ENCODE measurements at places on chromosomes 1 and 21.

- no peak for DNase-seq
These were observed 5.3 kb upstream of the RASAL2 start for GRCh38 chr1:178088651-178089050.

DNA sequence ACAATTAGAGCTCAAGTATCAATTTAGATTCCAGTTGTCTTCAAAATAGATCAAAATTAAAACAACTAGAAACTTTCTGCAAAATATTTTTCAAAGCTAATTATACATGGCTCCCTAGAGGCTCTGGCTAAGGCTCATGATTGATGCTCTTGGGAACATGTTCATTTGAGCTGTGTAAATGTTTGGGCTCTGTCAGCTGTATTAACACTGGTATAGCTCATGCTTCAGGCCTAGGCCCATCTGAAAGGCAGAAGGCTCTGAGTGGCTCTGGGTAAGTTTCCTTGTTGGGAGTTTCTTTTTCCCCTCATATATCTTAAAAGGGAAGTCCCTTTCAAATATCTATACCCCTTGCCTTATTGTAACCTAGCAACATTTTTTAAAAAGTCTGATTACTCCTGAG is 81.3 kb downstream of the UROD start:
- DNase-seq: no peak

GRCh38 chr1:213899413-213899812 is 88.4 kb upstream of the PROX1 start:
- no peak for DNase-seq

DNA sequence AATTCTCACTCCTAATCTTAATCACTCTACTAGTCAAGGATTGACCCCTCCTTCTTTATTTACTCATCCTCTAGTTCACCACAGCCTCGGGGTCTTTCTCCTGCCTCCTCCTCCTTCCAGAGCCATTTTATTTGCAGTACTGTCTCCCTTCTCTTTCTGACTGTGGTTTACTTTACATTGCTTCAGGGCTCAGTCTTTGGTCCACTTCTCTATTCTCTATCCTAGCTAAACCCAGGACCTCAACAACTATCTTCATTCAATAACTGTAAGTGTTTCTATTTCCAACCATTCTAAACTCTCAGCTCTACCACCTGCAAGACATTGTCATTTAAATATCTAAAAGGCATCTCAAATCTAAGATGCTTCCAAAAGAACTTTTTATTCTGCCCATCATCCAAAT is 493.8 kb downstream of the TTLL7 start:
- no peak for DNase-seq

- DNase-seq: peak; percentile 90
These were observed at the start of gene NASP for GRCh38 chr1:45583666-45584350. NASP (plus strand) TSS chr1:45584041; CDS start chr1:45584147, 106 bp downstream.

GRCh38 chr1:181079382-181079781 is 9.1 kb upstream of the IER5 start:
- DNase-seq: no peak

DNA sequence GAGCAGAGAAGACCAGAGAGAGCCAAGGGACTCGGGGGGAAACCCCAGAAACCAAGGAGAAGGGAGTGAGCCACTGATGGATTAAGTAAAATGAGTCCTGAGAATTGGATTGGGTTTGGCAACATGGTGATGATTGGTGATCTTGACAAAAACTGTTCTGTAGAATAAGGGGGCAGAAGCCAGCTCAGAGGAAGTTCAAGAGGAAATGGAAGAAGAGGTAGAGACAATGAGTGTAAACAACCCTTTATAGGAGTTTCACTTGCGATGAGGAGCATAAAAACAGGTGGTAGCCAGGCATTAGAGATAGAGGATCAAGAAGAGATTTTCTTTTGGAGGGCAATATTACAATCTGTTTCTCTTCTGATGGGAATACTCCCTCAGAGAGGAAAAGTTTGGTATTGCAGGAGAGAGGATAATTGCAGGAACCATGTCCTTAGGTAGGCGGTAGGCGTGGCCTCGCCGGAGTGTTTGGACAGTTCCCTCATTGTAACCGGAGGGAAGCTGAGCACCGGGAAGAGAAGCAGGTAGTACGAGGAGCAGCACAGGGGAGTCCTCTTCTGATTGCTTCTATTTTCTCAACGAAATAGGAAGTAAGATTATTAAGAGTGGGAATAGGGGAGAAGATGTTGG is 68.4 kb upstream of the TENT5C start:
- DNase-seq: no peak

DNA sequence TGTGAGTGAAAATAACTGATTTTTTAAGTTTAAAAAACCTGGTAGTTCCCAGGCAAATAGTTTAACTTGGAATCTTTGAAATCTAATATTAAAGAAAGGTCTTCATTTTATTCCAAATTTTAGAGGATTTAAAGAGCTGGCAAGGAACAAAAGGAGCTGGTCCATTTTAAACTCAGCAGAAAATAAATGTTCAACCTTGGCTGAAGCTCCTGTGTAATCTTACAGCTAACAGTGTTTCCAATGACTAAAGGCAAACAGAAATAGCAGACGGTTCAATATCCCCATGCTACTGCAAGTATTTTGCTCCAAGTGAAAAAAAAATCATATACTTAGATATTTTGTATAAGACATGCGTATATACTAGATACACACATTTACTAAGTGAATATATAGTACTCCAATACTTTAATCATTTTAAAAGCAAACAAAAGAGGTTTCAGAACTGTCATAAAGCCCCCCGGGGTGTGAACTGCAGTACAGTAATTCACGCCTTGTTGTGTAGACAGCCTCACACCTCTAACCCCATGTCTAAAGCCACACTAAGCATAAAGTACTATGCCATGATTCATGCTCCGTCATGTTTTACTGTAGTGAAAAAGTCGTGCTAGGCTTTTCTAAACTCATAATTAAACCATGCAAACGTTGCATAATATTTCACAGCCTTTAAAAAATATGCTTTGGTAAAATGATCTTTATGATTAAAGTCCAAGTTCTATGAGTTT is 132.2 kb downstream of the CLIC6 start:
- DNase-seq: peak; percentile 22

DNA sequence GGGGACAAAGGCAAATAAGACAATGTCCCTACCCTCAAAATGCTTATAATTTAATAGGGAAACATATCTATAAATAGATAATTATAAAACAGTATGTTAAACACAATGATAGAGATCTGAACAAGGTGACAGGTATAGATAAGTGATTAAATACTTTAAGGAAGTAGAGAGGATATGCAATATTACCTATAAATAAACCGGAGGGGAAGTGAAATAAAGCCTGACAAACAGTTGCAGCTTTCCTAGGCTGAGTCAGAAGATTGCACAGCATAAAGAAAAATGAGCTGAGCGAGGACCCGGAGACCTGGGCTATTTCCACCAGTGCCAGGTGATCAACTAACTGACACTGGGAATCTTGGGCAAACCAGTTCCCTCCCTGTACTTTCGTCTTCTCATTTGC is 11.5 kb upstream of the PSRC1 start:
- DNase-seq: no peak

DNA sequence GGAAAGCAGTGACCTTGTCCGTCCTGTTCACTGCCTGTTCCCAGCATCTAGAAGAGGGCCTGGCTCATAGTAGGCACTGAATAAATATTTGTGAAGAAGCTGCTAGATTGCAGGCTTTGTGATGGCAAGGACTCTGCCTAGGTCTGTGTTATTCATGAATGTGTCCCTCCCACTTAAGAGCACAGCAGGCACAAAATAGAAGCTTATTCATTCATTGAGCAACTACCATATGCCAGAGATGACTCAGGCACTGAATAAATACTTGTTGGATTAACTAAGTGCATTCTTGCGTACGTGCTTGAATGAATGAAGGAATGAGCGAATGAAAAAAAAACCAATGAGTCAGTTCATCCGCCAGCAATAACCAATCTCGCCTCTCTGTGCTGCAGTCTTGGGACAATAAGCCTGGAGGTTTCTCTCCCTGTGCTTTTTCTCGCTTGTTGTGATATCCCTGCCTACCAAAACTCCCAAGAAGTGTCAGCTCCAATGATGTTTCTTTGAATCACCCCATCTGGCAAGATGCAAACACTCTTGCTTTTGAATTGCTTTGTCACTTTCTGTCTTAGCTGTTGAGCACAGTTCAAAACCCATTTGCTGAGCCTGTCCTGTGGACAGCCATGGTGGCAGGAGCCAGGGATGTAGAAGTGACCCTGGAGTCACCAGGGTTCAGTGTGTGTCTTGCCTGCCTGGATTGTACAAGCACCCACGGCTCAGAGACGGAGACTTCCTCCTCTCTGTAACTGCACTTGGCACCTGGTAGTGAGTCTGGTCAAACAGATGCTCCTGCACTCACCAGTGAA is 143.9 kb downstream of the KAZN start:
- DNase-seq: no peak
